ENCODE measurements at places on chromosomes 16 and 17.

DNA sequence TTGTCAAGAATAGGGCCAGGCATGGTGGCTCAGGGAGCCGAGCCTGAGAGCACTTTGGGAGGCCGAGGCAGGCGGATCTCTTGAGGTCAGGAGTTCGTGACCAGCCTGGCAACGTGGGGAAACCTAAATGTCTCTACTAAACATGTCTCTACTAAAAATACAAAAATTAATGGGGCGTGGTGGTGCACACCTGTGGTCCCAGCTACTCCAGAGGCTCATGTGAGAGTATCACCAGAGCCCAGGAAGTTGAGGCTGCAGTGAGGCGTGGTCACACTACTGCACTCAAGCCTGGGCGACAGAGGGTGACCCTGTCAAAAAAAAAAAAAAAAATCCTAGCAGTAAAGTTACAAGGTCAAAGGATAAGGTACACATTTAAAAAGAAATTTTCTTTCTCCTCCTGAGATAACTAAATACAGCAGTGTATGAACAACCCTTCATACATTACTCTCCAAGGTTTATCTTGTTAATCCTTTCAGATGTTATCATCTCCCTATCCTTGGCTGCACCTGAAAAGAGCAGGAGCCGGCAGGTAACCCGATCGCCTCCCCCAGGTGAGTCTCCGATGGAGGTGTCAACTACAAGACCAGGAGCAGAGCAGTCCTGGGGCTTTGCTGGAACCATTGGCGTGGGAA lies 122.3 kb downstream of the GOSR1 start:
- no peak for DNase-seq

GRCh38 chr16:2325791-2326190 lies 14.7 kb downstream of the ABCA3 start:
- DNase-seq: no peak

DNA sequence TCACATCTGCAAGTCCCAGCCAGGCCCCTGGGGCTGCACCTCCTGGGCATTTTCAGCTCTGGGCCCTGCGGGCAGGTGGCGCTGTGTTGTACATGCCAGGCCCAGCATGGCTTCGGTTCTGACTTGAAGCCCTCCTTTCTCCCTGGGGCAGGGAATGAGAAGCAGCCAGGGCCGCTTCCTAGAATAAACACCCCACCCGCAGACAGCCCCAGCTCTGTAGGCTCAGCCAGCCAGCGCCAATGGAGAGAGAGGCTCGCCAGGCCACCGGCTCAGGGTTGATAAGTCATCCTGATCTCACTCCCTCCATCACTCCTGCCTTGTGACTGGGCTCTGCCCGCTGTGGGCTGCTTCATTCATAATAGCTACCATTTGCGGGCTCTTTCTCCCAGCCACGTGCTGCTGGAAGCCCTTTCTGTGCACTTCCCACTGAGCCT lies 6.0 kb upstream of the GLIS2 start:
- peak; percentile 33 for DNase-seq

DNA sequence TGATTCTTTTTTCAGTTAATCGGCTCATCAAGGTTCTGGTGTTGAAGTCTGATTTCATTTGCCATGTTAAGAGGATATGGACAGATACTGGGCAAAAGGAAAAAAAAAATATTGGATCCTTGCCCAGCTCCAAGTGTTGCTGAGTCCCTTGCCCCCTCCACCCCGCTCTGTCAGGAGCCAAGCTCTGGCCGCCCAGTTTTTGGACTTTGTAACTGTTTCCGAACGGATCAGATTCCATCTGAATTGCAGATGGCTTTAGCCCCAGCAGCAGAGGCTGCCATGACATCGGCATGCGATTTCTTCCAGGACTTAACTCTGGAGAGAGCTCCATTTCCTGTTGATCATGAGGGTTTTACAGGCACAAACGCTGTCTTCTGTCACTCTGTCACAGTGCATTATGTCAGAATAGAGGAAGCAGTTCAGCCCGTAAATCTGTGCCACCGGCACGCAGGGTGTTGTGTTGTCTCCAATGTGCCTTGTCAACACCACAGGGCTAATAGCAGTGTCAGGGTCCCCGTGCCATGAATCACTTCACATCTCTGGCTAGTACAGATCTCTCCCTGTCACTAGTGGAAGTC lies 615.6 kb downstream of the MAF start:
- no peak for DNase-seq

DNA sequence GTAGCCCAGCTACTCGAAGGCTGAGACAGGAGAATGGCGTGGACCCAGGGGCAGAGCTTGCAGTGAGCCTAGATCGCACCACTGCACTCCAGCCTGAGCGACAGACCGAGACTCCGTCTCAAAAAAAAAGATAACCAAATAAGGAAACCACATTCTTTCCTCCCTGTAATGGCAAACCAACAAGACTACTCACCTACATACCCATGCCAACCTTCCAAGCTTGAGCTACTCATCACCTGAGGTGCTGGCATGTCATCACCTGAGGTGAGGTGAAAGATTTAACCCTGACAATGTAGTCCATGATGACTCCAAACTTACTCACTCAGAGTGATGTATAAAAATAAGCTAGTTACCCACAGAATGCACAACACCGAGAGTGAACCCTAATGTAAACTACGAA lies 85.2 kb downstream of the SMG6 start:
- no peak for DNase-seq

- DNase-seq: no peak
Observed at GRCh38 chr17:40130352-40131042, 8.7 kb downstream of the MSL1 start.

- DNase-seq: no peak
Observed at GRCh38 chr17:63402431-63403212, 43.5 kb downstream of the CYB561 start.

DNA sequence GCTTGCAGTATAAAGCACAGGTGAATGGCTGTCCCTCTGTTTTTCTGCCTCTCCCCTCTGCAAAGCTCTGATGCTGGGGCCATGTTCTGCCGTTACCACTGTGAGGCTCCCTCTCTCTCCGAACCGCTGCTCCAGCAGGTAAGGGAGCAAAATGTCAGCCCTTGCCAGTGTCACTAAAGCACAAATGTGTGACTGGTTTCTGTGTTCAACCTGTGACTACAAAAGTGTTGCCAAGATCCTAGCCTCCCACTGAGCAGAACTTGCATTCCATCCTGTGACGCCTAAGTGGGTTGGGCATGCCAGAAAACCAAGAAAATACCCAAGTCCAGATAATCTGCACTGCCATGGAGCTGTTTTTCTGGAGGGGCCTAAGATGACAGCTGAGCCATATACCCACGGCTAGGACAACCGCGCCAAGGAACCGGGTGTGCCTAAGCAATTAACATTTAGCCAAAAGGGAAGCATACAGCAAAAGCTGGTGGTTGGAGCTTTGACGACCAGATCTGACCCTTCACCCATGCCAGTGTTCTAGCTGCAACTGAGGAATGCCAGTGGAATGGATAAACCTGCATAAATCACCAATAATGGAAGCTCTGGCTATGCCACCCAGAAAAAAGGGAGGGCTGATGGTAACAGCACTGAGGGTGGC lies 35.0 kb downstream of the PSME3IP1 start:
- DNase-seq: no peak

GRCh38 chr16:84704253-84704652 lies 4.5 kb downstream of the USP10 start:
- no peak for DNase-seq

DNA sequence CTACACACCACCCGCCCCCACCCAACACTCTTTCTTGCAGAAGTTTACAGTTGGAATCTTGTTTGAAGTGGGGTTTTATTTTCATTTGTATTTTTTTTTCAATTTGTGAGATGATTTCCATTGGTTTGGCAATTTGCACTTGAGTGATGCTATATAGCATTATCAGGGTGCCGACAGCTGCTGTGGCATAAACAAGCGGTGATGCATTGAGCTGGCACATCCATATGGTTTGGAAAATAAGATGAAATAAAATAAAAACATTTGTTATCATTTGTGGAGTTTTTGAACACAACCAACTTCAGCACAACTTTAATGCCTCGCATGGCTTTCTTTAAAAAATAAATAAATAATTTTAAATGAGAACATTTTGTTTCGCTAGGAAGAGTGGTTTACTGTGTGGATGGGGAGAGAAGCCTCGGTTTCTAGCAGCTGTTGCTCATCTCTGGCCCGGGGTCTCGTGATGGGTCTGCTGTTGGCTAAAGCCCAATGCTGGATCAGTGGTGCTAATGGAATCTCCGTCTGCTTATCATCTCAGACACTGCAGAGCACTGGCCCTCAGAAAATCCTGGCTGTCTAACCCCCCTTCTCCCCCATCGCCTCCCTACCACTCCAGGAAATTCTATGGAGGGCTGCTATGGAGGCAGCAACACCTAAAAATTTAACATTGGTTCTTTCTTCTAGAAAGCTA lies 192.3 kb upstream of the MAF start:
- no peak for DNase-seq

- no peak for DNase-seq
Observed at GRCh38 chr17:48593126-48593829, at the start of gene HOXB5. Gene HOXB5 (minus strand): TSS chr17:48593779. CDS start chr17:48593682, 97 bp downstream.

GRCh38 chr17:76083536-76084182 lies 4.7 kb downstream of the ZACN start:
- no peak for DNase-seq

DNA sequence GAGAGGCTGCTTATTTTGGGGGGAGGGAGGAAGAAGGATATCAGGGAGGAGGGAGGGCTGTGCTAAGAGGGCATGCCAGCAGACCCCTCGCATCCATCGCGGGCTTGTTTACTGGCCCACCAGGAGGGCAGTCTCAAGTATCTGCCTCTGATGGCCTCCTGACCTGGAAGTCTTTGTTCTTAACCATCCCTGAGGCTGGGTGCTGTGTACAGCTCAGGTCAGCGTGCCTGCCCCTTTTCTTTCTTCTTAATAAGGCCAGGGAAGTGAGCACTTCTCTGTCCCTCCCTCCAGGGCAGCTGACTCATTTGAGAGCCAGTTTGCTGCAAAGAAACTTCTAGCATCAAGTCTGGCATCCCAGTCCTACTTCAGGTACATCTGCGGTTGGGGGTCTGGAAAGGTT lies 157.0 kb downstream of the CCDC182 start:
- no peak for DNase-seq

- no peak for DNase-seq
Observed at GRCh38 chr16:88354229-88355092, 28.3 kb upstream of the ZNF469 start.

GRCh38 chr17:57502022-57502421 lies 243.1 kb downstream of the CCDC182 start:
- no peak for DNase-seq

- no peak for DNase-seq
Observed at GRCh38 chr16:11669380-11670146, 1.3 kb downstream of the SNN start.

- no peak for DNase-seq
Observed at GRCh38 chr16:50736448-50736847, 5.4 kb upstream of the CYLD start.

DNA sequence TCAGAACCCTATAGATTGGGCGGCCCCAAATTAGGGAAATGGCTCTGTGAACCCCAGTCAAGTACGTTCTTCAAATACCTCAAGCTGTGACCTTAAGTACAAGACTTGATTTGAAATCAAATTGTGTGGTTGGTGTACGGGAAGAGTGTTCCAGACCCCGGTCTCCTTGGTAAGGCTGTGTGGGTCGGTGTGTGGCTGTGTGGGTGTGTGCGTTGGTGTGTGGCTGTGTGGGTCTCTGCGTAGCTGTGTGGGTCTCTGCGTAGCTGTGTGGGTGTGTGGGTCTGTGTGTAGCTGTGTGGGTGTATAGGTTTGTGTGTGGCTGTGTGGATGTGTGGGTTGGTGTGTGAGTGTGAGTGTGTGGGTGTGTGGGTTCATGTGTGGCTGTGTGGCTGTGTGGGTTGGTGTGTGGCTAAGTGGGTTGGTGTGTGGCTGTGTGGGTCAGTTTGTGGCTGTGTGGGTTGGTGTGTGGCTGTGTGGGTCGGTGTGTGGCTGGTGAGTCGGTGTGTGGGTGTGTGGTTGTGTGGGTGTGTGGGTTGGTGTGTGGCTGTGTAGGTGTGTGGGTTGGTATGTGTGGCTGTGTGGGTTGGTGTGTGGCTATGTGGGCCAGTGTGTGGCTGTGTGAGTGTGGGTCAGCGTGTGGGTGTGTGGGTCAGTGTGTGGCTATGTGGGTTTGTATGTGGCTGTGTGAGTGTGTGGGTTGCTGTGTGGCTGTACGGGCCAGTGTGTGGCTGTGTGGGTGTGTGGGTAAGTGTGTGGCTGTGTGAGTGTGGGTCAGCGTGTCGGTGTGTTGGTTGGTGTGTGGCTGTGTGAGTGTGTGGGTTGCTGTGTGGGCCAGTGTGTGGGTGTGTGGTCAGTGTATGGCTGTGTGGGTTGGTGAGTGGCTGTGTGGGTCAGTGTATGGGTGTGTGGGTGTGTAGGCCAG lies 238.7 kb upstream of the ZFHX3 start:
- DNase-seq: no peak

DNA sequence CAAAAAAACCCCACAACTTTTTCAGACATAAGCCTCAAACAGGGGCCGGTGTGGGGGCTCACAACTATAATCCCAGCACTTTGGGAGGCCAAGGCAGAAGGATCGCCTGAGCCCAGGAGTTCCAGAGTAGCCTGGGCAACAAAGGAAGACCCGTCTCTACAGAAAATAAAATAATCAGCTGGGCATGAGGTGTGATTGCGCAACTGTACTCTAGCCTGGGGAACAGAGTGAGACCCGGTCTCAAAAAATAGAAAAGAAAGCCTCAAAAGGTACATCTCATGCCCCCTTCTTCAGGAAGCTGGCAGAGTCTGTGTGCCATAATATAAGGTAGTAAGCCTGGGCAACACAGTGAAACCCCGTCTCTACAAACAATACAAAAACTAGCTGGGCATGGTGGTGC lies 3.2 kb downstream of the ZSWIM7 start:
- no peak for DNase-seq

DNA sequence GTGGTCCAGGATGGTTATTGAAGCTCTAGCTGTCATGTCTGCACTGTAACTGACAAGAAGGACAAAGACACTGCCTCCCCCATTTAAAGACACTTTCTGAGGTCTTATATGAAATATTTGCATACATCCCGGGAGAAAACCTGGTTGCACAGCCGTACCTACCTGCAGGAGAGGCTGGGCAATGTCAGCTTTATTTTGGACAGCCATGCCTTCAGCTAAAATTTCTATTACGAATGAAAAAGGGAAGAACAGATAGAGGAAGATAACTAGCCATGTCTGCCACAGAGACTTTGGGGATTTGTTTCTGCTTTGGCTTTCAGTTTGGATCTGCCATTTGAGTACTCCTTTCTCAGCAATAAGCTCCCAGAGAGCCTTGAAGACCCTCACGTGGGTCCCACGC lies 19.0 kb downstream of the SLC7A6 start:
- no peak for DNase-seq

- DNase-seq: no peak
Observed at GRCh38 chr17:78414178-78415162, 36.0 kb downstream of the PGS1 start.

DNA sequence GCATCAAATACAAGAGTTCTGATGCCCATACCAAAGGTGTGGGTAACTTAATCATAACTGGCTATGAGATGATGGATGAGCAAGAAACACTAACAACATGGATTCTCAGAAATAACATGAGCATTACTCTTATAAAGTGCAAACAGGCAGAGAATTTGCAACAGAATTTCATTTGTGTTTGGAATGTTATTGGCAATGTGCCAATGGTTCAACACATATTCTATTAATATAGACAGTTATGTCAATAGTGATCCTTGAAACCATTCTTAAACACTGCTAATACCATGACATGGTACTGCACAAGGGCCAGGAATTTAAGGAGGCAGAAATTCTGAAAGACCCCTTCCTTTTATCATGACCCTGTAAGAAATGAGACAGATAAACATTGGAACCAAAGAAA lies 217.1 kb upstream of the WSB1 start:
- DNase-seq: no peak

GRCh38 chr17:28065706-28066105 lies 23.2 kb downstream of the NLK start:
- DNase-seq: no peak

- no peak for DNase-seq
Observed at GRCh38 chr17:8162997-8163977, 539 bp upstream of the VAMP2 start.

- no peak for DNase-seq
Observed at GRCh38 chr16:87374313-87374712, 9.3 kb downstream of the FBXO31 start.
